ENCODE measurements at places on chromosomes 1 and 21.

- DNase-seq, result no peak
Measured at GRCh38 chr1:155175927-155176371, 2.3 kb downstream of the TRIM46 start.

DNA sequence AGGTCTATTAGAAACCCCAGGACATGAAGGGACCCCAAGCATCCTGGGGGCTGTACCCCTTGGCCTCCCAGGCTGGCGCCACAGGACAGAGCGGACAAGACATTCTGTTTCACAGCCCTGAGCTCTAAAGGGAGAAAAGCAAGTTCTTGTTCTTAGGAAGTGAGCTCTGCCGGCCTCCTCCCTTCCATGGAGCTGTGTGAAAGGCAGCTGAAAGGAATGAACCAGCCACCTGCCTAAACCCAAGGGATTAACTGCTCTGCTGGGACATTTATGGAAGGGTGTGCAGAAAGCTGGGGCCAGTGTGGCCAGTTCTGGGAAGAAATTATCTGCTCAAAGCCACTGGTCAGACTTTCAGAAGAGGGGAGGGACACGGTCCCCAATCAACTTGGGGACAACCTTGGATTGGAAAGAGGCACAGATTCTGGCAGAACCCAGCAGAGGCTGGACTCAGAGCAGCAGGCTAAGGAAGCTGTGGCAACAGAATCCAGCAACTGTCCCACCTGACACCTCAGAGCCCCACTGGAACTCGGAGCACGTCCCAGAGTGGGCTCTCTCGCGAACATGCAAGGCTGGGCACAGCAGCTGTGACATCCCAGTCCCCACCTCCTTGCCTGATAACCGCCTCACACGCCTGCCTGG lies 2.1 kb downstream of the KLHL21 start:
- DNase-seq, result no peak

GRCh38 chr1:88180449-88181108 lies 503.5 kb upstream of the PKN2 start:
- peak; percentile 40 for DNase-seq

DNA sequence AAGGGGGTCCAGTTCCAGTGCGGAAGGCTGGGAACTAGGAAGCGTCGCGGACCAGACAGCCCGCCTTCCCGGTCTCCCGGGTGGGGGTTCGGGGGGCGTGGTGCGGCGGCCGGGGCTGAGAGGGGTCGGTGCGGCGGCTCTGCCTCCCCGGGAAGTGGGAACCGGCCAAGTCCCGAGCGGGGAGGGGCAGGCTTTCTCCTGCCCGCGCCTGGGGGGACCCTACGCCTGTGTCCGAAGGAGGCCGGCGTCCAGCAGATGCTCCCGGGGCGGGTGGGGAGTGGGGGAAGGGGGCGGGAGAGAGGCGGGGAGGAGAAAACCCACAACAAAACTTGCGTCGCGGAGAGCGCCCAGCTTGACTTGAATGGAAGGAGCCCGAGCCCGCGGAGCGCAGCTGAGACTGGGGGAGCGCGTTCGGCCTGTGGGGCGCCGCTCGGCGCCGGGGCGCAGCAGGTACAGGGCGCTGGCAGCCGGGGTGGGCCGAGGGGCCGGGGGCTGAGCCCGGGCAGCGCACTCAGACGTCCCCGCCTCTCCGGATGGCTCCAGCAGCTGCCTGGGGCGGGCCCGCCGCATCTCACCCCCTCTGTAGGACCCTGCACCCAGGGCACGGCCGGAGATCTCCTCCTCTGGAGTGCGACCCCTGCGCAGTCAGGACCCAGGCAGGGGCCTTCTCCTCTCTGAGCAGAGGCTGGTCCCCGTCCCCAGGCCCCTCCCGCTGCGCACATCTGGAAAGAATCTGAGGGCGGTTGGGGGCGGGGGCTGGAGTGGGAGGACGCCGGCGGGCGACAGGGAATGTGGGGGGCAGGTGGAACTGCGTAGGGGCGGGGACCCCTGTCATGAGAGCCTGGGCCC lies at the start of gene PODN:
Gene PODN (plus strand): TSS at position 355 of the 849 bp plus-strand sequence. CDS start 7,643 bp downstream, outside the sequence.
- DNase-seq, result peak; percentile 31

GRCh38 chr1:174258148-174258550 lies 98.8 kb downstream of the RABGAP1L start:
- peak; percentile 19 for DNase-seq

DNA sequence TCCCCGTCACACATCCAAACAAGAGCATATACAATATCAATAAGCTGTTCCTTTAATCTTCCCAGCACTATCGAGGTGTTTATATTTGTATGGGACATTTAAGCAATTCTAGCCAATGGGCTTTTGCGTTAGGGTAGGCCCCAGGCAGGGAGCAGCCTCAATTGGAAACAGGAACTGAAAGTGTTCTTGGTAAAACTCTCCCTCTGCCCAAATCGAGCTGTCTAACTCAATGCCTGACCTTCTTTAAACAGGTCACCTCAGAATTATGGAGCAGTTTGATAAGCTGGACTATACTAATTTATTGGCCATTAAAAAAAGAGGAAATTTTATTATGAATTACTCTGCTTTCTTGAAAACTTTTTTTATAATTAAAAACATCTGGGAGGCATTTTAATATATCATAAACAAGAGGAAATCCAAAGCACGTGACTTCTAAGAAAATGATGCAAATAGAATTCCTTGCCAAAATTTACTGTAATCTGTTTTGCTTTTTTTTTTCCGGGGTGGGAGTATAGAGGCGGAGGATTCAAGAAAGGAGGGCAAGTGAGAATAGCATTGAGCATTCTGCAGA lies 498.1 kb downstream of the LMO4 start:
- DNase-seq, result peak; percentile 38

- no peak for DNase-seq
Measured at GRCh38 chr1:165289556-165289955, 67.0 kb downstream of the LMX1A start.

GRCh38 chr1:220764757-220765156 lies 16.6 kb downstream of the MTARC2 start:
- DNase-seq, result no peak
